ENCODE measurements at places on chromosomes 4 and X. TPM values are rescaled to one million over a fixed set of nuclear protein-coding genes. Genes with fewer than 3 reads are reported as not detected.

- no peak for DNase-seq
Observed at GRCh38 chr4:48028696-48029095, 12.1 kb downstream of the NIPAL1 start.

GRCh38 chrX:154019633-154020528, at the start of gene IRAK1:
Gene IRAK1 (minus strand): TSS chrX:154019902. CDS start chrX:154019812, 90 bp downstream.
- DNase-seq, result peak; percentile 89

GRCh38 chrX:43753637-43754036, 97.5 kb downstream of the MAOA start:
- no peak for DNase-seq

- no peak for DNase-seq
Observed at GRCh38 chrX:116493271-116493670, 30.5 kb upstream of the CT83 start.

GRCh38 chr4:53314252-53314651, 51.6 kb downstream of the SCFD2 start:
- no peak for DNase-seq

GRCh38 chr4:158729716-158730559, 6.7 kb upstream of the PPID start:
- peak; percentile 71 for DNase-seq

GRCh38 chr4:163875327-163875726, 380.8 kb downstream of the TMA16 start:
- DNase-seq, result no peak

GRCh38 chr4:173231916-173232315, 63.3 kb downstream of the GALNT7 start:
- no peak for DNase-seq

DNA sequence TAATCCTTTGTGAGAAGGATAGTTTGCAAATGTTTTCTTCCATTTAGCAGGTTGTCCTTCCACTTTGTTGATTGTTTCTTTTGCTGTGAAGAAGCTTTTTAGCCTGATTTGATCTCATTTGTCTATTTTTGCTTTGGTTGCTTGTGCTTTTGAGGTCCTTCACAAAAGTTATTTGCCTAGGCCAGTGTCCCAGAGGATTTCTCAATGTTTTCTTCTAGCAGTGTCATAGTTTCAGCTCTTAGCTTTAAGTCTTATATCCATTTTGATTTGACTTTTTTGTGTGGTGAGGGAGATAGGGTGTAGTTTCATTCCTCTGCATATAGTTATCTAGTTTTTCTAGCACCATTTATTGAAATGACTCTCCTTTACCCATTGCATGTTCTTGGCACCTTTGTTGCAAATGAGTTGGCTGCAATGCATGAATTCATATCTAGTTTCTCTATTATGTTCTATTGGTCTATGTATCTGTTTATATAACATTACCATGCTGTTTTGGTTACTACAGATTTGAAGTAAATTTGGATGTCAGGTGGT, 41.8 kb upstream of the ANTXR2 start:
- DNase-seq, result no peak

- DNase-seq, result peak; percentile 65
Observed at GRCh38 chr4:86895692-86896488, 3.7 kb upstream of the C4orf36 start.

DNA sequence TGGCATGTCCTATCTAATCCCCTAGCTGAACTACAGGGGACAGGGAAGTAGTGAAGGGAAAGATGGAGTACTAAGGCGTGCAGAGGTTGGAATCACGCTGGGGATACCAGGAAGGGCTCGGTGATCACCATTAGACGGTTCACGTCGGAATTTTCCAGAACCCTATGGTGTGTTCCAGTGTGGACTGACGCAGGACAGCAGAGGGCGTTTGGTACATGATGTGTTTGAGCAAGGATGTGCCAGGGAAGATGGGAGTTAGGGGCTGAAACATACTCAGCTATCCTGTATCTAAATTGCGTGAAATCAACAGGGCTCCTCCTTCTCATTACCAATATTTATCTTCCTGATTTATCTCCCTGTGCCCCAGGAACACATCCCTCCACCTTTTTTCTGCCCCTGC, 33.7 kb downstream of the PRPS2 start:
- DNase-seq, result no peak

GRCh38 chrX:49106296-49106695, 17.2 kb downstream of the GPKOW start:
- DNase-seq, result no peak

GRCh38 chrX:53440101-53440500, 5.9 kb upstream of the HSD17B10 start:
- DNase-seq, result no peak

DNA sequence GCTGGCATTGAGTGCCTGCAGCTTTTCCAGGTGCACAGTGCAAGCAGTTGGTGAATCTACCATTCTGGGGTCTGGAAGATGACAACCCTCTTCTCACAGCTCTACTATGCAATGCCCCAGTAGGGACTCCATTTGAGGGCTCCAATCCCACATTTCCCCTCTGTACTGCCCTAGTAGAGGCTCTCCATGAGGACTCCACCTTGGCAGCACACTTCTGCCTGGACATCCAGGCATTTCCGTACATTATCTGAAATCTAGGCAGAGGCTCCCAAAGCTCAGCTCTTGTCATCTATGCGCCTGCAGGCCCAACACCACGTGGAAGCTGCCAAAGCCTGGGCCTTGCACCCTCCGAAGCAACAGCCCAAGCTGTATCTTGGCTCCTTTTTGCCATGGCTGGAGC, 8.4 kb upstream of the SMAD1 start:
- DNase-seq, result no peak

- DNase-seq, result no peak
Observed at GRCh38 chr4:176142253-176142652, 53.1 kb downstream of the SPATA4 start.

DNA sequence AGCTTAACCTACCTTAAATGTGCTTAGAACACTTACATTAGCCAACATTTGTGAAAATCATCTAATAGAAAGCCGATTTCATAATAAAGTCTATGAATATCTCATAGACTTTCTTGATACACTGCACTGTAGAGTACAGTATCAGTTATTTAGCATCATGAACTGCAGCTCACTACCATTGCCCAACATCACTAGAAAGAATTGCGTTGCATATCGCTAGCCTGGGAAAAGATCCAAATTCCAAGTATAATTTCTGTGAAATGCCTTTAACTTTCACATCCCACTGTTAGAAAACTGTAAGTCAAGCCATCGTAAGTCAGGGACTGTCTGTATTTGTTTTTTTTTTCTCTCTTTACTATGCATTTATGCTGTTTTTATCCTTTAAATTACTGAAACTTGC, 918.6 kb upstream of the PABPC4L start:
- no peak for DNase-seq

- no peak for DNase-seq
Observed at GRCh38 chrX:9668537-9668936, 97.1 kb downstream of the GPR143 start.

- no peak for DNase-seq
Observed at GRCh38 chr4:6492027-6492590, 19.7 kb upstream of the PPP2R2C start.

SPANXA2 gene
- not detected for total RNA-seq

SMARCA1 gene
- 56.8 TPM for total RNA-seq

SCRG1 gene
- not detected for total RNA-seq

ACE2 gene
- 0.45 TPM for total RNA-seq

RLIM gene
- 25.9 TPM for total RNA-seq

KLHL2 gene
- 9.6 TPM for total RNA-seq

AMBN gene
- total RNA-seq, result not detected

RASGEF1B gene
- 6.1 TPM for total RNA-seq

HMGN5 gene
- total RNA-seq, result 1.7 TPM

GAGE12J gene
- not detected for total RNA-seq

PTTG2 gene
- total RNA-seq, result not detected

HAND2 gene
- not detected for total RNA-seq

STAP1 gene
- total RNA-seq, result not detected

CHRDL1 gene
- 7.3 TPM for total RNA-seq

KIAA1210 gene
- not detected for total RNA-seq

EXOC1L gene
- total RNA-seq, result not detected

PGAM4 gene
- total RNA-seq, result 0.28 TPM

CENPVL2 gene
- total RNA-seq, result 1.3 TPM

PF4V1 gene
- total RNA-seq, result not detected
